ENCODE measurements at places on chromosomes 6 and 20.
A peak's percentile ranks its signal among the peaks of the same experiment; 100 is the strongest.

GRCh38 chr20:51076786-51077685 is 54.1 kb upstream of the KCNG1 start:
- peak; percentile 58 for DNase-seq

GRCh38 chr20:19745584-19745983 is 12.5 kb upstream of the RIN2 start:
- no peak for DNase-seq

DNA sequence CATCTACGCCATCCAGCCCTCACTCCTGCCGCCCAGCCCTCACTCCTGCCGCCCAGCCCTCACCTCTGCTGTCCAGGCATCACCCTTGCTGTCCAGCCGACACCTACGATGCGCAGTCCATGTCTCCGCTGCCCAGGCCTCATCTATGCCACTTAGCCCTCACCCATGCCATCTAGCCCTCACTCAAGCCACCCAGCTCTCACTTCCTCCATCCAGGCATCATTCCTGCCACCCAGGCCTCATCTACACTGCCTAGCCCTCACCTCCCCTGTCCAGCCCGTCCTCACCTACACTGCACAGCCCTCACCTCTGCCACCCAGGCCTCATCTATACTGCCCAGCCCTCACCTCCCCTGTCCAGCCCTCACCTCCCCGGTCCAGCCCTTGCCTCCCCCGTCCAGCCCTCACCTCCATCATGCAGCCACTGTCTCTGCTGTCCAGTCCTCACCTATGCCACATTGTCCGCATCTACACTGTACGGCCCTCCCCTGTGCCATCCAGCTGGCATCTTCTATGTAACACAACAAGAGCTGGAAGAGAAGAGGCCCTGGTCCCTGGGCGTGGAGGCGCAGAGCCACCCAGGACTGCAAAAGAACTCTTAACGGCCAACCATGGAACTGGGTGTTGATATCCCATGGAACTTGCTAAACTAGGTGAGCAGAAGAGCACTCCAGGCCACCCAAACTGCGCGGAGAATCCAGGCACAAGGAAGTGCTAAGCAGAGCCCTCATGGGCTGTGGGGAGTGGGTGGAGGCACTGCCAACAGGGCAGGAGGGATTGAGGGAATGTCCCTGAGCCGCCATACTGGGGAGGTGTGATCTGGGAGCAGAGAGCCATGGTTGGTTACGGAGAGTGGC is 31.0 kb downstream of the RNASET2 start:
- DNase-seq: no peak

- no peak for DNase-seq
Measured at GRCh38 chr6:1604158-1605003, 5.3 kb upstream of the FOXC1 start.
